Right ventricle myocardium superior (tissue), 1 donor: ENCODE measurements at places on chromosomes 4 and X.

- DNase-seq: no peak
Measured at GRCh38 chr4:160038615-160039014, 935.7 kb downstream of the RAPGEF2 start.

- DNase-seq: no peak
Measured at GRCh38 chr4:37481547-37482122, 204.5 kb downstream of the RELL1 start.

GRCh38 chr4:6534618-6535328 is 40.2 kb upstream of the MAN2B2 start:
- DNase-seq: no peak

DNA sequence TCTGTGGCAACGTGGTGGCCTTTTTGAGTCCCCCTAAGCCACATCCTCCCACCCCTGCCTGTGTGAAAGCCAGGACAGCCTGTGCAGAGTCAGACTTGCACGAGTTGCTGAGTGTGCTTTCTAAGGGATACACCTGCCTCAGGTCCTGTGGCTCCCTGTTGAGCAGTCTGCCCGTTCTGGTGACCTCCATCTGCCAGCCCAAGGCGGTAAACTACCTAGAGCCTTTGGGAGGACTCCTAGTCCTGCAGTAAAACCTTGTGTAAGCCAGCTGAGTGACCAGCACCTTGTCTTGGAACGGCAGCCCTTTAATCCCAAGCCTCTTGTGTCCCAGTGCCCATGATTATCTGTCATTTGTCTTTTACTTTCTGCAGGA is 69.3 kb downstream of the NBDY start:
- DNase-seq: no peak

DNA sequence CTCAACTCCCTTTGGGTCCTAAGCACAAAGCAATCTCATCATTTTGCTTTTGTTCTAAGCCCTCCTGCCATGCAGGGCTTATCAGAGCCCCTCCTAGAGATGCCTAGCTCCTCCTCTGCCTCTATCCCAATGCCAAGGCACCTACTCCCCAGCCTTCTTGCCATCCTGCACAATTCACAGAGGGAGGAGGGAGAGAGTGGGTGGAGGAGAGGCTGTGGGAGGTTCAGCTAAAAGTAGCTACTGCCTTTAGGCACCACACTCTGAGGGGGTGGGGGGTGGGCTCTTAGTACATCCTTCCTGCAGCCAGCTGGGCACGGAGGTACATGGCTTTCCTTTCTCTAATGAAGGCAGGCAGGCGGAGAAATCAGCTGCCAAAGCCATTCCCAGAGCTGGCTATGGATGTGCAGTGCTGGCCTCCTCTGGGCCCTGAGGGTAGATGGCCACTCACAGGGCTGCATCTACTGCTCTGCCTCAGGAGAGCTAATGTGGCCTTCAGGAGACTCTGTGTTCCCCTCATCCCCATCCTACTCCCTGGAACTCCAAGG is 40.1 kb downstream of the ARHGEF9 start:
- no peak for DNase-seq

- DNase-seq: no peak
Measured at GRCh38 chr4:3364634-3365314, 72.0 kb downstream of the RGS12 start.

DNA sequence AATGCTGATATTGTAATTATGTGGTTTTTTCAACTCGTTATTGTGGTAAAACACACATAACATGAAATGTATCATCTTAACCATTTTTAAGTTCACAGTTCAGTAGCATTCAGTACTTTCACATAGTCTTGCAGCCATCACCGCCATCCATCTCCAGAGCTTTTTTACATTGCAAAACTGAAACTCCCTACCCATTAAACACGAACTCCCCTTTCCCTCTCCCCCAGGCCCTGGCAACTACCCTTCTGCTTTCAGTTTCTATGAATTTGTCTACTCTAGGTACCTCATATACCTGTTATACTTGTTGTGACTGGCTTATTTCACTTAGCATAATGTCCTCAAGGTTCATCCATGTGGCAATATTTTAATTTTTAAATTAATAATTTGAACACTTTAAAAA is 380.6 kb downstream of the MAPK10 start:
- DNase-seq: no peak

GRCh38 chr4:105171912-105172311 is 25.2 kb downstream of the TET2 start:
- DNase-seq: no peak

DNA sequence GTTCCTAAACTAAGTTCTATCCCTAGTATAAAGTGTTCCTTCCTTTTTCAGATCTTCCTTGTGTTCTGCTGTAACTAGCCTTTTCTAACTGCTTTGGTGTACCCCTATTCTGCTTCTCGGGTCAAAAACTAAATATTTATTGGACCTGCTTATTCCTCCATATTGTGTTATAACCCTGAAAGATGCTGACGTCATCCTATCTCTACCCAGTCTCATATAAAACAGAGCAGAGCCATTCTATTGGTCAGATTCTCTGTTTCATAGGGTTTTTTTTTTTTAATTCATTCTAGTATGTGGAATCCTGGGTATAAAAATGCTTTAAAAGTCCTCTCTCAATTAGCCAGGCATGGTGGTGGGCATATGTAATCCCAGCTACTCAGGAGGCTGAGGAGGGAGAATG is 349.7 kb downstream of the ACTRT1 start:
- no peak for DNase-seq

DNA sequence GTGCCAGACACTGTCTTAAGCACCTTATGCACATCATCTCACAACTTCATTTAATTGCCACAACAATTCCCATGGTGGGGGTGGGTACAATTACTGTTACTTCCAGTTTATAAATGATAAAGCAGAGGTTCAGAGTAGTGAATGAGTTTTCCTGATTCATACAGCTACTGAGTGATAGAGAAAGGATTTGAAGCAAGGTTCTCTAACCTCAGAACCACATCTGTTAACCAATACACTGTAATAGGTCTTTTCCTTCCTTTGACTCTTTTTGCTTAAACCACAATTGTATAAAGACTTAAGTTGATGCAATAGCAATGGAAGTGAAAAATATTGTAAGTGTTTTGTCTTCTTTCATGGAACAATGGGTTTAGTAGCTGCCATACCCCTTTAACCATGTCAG is 43.5 kb upstream of the PAK3 start:
- no peak for DNase-seq

DNA sequence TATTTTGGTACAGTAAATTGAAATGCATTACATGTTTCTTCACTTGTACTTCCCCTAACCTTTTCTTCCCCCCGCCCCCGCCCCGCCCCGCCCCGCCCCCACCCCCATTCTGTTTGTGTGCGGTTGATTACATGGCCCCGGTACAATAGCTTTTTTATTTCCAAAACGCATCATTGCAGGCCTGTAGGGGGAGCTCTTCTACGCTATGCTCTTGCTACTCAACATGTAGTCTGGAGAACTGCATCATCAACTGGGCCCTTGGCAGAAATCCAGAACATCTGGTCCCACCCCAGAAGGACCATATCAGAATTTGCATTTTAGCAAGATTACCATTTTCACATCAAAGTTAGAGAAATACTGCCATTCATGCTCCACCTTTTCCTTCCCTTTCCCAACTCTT is 333.3 kb upstream of the DDX53 start:
- DNase-seq: no peak

GRCh38 chr4:88549815-88550214 is 26.2 kb upstream of the PYURF start:
- DNase-seq: no peak
